ENCODE measurements at places on chromosomes 6 and 20.

DNA sequence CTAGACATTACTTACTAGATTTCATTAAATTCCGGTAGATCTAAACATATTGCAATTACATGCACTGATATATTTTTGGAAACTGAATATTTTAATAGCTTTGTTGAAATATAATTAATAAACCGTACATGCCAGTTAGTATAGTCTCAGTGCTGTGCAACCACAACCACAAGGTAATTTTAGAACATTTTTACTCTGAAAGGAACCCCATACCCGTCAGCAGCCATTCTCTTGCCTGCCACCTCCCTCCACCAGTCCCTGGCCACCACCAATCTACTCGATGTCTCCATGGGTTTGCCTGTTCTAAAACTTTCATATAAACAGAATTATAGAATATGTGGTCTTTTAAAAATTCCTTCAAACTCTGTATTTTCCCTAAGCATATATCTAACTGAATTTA is 293.9 kb downstream of the THBS2 start:
- no peak for DNase-seq

GRCh38 chr6:41226752-41227151 is 1.4 kb upstream of the TREML4 start:
- DNase-seq, result no peak

GRCh38 chr6:113031591-113032238 is 684.6 kb downstream of the RFPL4B start:
- DNase-seq, result peak; percentile 38

GRCh38 chr6:132084811-132085509 is 133.8 kb upstream of the CCN2 start:
- no peak for DNase-seq

- no peak for DNase-seq
Measured at GRCh38 chr20:53767206-53767930, 173.7 kb upstream of the ZNF217 start.

DNA sequence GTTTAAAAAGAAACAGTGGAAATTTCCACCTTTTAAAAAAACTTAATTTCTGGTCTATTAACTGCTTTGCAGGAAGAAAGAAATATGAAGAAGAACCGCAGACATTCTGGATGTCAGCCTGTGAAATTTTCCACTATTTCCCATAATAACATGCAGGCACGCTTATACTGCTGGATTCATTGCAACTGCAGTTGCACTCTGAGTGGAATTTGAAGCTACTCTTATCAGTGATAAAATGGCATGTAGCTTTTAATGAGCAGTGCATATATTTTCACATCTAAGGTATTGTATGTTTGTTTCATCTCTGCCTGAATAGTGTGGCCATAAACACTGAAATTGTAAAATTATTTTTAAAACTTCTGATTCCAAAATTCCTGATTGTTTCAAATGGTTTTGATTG is 28.2 kb downstream of the NCOA3 start:
- no peak for DNase-seq

- peak; percentile 96 for DNase-seq
Measured at GRCh38 chr6:163916315-163917081, 502.0 kb downstream of the QKI start.

- DNase-seq, result no peak
Measured at GRCh38 chr6:62283796-62284411, 2.1 kb downstream of the KHDRBS2 start.

DNA sequence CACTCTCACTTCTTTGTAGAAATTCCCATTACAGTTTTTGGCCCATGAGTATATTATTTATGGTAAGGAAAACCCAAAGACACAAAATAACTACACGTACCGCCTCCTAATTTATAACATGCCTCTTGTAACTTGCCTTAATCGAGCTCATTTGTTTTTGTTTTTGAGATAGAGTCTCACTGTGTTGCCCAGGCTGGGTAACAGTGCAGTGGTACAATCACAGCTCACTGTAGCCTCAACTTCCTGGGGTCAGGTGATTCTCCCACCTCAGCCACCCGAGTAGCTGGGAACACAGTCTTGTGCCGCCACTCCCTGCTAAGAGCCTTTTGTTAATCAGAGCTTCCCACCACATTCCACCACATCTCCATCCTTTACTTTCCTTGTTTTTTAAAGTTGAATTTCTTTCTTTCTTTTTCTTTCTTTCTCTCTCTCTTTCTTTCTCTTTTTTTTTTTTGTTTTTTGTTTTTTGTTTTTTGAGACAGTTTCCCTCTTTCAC is 15.5 kb downstream of the ASIP start:
- no peak for DNase-seq

GRCh38 chr20:61655591-61655990 is 403.5 kb downstream of the CDH4 start:
- no peak for DNase-seq

DNA sequence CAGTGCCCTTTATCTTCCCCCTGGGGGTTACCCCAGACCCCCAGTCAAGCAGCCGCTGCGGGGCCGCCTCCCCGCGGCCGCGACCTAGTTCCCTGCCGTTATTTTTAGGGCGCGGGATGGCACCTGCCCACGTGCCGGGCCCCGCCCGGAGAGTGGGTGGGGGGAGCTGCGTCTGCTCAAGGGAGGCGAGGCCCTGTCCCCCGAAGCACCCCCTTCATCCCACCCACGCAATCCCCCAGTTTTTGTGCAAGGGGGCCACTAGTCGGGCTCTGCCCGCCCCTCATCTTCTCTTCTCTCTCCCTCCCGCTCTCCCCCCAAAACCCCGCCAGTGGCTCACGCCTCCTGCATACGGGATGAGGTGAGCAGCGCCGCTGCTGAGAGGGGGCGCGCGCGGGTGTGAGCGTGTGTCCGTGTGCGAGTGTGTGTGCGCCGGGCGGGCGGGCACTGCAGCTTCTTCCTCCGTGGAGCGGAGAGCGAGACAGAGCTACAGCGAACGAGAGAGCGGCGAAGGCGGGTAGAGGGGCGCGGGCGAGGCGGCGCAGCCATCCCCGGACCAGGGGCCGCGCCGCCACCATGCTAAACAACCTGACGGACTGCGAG is at the start of gene SLC12A5:
Gene SLC12A5 (plus strand): TSS at position 444 of the 600 bp plus-strand sequence. CDS start 130 bp downstream, at position 574.
- no peak for DNase-seq

GRCh38 chr6:88045521-88046136 is 2.0 kb upstream of the SPACA1 start:
- no peak for DNase-seq

DNA sequence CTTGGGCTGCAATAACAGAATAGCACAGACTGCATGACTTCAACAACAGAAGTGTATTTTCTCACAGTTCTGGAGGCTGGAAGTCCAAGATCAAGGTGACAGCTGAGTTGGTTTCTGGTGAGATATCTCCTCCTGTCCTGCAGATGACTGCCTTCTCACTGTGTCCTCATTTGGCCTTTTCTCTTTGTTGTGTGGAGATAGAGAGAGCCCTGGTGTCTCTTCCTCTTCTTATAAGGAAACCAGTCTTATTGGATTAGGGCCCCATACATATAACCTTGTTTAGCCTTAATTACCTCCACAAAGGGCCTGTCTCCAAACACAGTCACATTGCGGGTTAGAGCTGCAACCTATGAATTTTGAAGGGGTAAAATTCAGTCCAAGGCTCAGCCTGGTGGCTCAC is 57.0 kb upstream of the BMP6 start:
- DNase-seq, result no peak

GRCh38 chr6:78693835-78694234 is 173.5 kb upstream of the IRAK1BP1 start:
- DNase-seq, result no peak

GRCh38 chr20:62824476-62825332 is 7.9 kb downstream of the COL9A3 start:
- peak; percentile 64 for DNase-seq

DNA sequence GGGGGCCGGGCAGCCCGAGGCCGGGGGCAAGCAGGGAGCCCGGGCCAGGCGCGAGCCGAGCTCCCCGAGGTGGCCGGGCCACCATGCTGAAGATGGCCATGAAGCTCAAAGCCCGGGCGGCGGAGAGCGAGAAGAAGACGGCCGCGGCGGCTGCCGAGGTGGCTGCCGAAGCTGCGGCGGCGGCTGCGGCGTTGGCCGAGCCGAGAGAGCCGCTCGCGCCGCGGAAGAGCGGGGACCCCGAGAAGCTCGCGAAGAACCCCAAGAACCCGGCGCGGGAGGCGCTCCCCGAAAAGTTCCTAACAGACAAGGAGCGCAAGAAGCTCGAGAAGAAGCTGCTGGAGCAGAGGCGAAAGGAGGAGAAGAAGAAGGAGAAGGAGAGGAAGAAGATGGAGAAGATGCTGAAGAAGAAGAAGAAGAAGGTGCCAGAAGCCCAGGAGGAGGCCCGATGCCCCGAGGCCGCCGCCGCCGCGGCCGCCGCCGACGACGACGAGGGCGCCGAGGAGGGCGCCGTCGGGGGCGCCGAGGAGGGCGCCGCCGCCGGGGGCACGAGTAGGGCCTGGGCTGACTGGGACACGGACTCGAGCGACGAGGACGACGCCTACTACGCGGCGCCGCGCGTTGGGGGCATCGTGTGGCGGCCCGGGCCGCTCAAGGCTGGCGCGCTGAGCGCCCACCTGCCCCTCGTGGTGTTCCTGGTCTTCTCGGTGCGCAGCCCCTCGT is 37.4 kb downstream of the GNAS start:
- DNase-seq, result no peak

GRCh38 chr20:38277691-38278090 is 17.2 kb upstream of the KIAA1755 start:
- DNase-seq, result no peak

DNA sequence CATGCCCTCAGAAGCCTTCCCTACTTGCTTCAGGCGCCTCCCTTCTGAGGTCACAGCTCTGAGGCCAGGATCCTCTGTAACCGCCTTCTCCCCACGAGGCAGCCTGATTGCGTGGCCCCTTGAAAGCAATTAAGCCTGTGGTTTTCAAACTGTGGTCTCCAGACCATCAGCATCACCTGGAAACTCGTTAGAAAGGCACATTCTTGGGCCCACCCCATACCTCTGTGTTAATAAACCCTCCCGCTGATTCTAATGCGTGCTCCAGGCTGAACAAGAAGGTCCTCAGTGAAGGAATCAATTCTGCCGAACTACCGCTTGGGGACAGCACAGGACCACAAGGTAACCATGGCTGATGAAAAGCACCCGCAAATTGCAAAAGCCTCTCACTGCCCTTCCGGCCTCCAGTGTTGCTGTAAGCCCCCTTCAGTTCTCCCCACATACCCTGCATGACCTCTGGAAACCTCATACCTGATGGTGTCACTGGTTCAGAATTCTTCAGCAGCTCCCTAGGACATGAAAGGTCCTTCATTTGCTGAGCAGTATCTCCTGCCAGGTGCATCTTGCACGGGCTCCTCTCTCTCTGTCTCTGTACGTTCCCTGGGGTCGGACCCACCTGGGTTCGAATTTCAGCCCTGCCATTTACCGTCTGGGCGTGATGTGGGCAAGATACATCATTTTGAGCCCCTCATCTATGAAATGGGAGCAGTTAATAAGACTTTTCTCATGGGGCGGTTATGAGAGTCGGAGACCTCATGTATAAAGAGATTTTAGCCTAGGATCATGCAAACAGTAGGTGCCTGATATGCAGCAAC is 93.3 kb upstream of the RNF24 start:
- no peak for DNase-seq

DNA sequence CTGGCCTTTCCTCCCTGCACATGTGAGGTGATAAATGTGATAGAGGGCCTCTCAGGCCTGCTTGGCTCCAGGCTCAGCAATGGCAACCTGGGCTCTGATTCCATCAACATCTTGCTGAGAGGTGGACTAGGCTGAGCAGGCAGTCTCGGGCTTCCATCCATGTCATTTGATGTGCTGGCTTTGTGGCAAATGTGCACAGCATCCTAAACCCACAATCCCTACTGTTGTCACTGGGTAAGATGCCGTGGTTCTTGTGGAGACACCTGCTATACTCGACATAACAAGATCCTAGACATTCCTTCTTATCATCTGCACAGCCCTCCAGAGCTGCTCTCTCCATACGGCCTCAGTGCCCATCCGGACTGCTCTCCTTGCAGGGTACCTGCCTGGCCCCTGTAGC is 2.8 kb upstream of the ZCCHC3 start:
- no peak for DNase-seq

DNA sequence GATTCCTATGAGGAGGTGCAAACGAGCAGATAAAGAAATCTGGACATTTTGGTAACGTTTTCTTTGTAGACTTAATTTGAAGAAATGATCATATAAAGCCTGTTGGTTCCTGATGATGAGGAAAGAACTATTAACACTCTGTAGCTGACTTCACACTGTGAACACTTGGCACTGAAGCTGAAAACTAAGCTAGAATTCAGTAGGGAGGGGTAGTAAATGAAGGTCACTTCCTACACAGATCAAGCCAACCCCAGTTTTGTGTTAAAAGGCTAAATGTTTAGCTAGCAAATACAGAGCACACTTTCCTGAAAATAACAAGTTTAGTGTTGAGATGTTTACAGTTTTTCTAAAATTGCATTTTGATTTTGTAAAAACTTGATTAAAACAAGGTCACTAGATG is 296.2 kb upstream of the PRDM1 start:
- DNase-seq, result no peak

DNA sequence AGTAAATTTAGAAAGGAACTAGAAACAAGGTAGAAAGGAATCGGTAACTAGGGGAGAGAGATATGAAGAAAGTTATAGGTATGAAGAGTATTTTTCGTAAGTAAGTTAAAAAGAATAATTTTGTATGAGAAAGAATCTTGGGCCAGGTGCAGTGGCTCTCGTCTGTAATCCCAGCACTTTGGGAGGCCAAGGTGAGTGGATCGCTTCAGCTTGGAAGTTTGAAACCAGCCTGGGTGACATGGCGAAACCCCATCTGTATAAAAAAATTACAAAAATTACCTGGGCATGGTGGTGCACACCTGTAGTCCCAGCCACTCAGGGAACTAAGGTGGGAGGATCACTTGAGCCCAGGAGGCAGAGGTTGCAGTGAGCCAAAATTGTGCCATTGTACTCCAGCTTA is 42.0 kb downstream of the TCP11 start:
- no peak for DNase-seq

GRCh38 chr6:30500421-30501355 is 11.4 kb downstream of the HLA-E start:
- no peak for DNase-seq

GRCh38 chr6:29909985-29910384 is 32.3 kb upstream of the HLA-A start:
- no peak for DNase-seq

DNA sequence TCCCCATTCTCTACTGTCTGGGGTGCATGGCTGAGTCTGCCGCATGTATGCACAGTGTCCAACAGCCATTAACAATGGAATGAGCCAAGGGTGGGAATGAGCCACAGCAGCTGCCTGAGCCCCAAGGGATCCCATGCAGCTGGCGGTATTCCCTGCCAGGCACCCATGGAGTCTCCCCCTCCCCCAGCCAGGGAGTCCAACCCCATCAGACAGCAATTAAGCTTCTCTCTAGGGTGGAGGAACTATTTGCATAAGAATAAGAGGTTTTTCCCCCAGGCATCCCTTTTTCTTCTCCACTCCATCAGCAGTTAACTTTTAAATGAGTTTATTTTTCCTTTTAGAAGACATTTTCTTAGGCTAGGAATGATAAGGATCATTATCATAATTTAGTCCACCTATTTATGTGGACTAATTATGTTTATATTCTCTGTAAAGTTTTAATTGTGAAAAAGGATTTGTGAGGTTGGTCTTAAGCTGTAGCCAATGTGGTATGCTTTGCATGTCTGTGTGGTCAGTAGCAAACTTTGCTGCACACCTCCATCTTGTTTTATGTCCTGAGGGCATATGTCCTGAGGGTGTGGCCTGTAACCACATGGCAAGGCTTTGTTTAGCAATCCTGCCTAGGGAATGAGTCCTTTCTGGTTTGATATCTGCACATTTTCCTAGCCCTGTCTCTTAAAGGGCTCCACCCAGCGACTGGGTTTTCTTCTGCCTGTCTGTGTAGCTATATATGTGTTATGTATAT is 158.9 kb upstream of the OLIG3 start:
- peak; percentile 41 for DNase-seq
